T1000 (cell line): ENCODE measurements at places on chromosomes 16 and 17.

DNA sequence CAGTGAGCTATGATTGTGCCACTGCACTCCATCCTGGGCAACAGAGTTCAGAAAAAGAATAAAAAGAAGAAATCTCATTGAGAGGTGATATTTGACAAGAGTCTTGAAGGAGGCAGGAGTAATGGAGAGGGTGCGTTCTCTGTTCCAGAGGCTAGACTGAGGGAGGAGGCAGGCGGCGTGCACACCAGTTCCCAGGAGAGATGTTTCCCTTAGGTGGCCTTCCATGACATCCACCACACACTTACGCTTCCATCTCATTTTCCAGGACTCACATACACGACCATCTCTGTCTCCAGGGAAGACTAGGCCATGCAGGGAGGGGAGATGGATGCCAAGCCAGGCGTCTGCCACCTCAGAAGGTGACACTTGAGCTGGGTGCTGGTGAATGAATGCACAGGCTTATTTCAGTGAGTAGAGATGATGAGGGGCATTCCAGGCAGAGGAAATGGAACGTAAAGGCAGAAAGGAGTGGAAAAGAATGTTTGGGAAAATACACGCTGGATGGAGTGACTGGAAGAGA is 25.3 kb upstream of the N4BP1 start:
- no peak for DNase-seq

DNA sequence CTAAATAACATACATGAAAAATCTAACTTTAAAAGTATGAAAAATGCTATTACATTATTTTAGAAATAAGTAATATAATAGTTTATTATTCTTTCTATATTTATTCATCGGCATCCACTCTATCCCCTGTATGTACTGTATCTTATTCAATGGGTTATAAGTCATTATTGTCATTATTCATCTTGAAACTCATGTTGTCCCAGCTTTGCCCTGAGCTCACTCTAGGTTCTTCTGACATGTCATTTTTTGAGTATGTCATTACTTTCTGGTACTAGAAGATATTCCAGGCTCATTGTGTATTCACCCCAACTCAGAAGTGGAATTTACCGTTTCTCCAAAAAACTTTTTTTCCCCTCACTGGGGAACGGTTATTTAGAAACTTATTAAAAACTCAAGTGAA is 53.0 kb upstream of the MNT start:
- no peak for DNase-seq

GRCh38 chr17:73541111-73541510 is 103.1 kb downstream of the SDK2 start:
- no peak for DNase-seq

DNA sequence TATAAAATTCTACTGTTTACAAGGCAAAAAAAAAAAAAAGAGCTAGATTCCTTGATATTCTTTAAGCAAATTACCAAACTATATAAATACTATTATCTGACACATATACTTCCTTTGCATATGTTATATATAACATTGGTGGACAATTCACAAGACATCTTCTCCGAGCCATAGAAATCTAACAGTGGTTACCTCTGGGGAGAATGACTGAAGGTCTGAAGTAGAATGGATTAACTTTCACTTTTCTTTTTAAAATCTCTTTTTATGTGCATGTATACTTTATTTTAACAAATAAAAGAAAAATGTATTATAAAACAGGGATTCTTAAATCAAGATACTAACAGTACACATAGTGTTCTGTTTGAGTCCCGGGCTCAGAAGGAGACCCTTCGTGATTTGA is 131.0 kb downstream of the MRTFB start:
- no peak for DNase-seq

DNA sequence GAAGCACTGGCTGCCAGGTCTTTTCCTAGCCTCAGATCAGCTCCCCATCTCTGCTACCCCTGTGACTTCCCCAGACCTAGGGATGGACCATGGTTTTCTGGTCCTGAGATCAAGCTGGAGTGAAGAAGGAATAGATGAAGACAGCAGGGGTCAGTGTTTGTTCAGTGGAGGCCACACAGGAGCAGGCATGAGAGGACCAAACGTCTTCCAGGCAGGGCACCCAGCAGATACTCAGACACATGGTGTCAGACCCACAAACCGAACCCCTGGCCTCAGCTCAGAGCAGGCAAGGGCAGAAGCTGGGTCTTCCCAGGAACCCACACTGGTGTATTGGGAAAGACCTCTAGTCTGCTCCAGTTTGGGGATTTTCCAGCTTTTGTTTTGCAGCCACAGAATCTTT is 189.7 kb downstream of the IRX5 start:
- no peak for DNase-seq
